Muscle of back (tissue), 13 donors: ENCODE measurements at places on chromosomes 11 and 22. TPM values are rescaled to one million over a fixed set of nuclear protein-coding genes. Genes with fewer than 3 reads are reported as not detected.

The TRIM22 gene
- 9.4 TPM for polyA plus RNA-seq

The TRIM51G gene
- not detected for polyA plus RNA-seq

The TIMM8B gene
- polyA plus RNA-seq, result 53.5 TPM

The SMIM35 gene
- 0.05 TPM for polyA plus RNA-seq

The TMEM25 gene
- 17.6 TPM for polyA plus RNA-seq
